ENCODE measurements at places on chromosomes 12 and 14.
A peak's percentile ranks its signal among the peaks of the same experiment; 100 is the strongest.

GRCh38 chr12:82595941-82596340 lies 90.8 kb upstream of the TMTC2 start:
- no peak for DNase-seq

DNA sequence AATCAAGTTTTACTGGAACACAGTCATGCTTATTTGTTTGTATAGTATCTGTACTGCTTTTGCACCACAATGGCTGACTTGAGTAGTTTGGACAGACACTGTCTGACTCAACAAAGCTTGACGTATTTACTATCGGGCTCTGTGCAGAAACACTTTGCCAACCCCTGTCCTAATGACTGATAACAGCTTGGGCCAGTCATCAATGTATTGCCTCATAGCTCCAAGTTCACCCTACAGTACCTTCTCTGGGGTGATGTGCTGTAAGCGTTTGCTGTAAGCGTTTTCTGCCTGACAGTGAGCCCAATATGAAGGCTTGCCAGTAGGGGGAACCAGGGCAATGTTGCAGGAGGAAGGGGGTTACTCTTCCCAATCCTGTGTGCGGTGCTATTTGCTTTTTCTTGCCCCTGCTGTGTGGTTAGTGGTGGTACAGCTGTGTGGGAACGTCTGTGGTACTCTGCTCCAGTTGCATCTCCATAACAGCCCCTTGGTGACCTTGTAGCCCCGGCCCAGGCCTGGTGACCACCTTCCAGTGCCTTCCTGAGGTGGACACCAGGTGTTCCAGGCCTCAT lies 5.4 kb upstream of the CCDC177 start:
- peak; percentile 68 for DNase-seq

DNA sequence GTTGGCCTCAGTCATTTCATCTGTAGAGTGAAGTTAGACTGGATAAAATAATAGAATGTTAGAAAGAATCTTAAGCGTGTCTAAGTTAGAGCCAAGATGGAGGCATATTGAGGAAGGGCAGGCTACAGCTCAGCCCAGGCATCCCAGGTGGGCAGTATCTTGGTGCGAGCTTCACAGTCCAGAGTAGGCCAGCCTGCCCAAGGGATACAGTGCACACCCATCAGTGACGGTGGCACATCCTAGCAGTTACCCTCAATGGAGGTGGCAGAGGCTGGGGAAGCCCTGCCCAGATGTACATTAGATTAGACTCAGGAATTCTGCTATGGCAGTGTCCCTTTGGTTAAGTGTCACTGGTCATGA lies 21.5 kb downstream of the TULP3 start:
- DNase-seq, result no peak

GRCh38 chr12:34236073-34236472 lies 213.8 kb downstream of the ALG10 start:
- DNase-seq, result no peak

- no peak for DNase-seq
These were observed 5.3 kb downstream of the KCNH3 start for GRCh38 chr12:49543914-49544815.

GRCh38 chr12:12823811-12824210 lies 10.7 kb downstream of the DDX47 start:
- DNase-seq, result no peak

GRCh38 chr12:27615331-27615891 lies 80.8 kb upstream of the REP15 start:
- DNase-seq, result no peak

- no peak for DNase-seq
These were observed 115.1 kb upstream of the SLC38A2 start for GRCh38 chr12:46487567-46488131.

- DNase-seq, result no peak
These were observed 4.2 kb downstream of the TGFB3 start for GRCh38 chr14:75977582-75977943.

GRCh38 chr12:79522257-79522988 lies 168.3 kb downstream of the PAWR start:
- DNase-seq, result no peak

- peak; percentile 6 for DNase-seq
These were observed 55.3 kb upstream of the AMN1 start for GRCh38 chr12:31783996-31784645.

DNA sequence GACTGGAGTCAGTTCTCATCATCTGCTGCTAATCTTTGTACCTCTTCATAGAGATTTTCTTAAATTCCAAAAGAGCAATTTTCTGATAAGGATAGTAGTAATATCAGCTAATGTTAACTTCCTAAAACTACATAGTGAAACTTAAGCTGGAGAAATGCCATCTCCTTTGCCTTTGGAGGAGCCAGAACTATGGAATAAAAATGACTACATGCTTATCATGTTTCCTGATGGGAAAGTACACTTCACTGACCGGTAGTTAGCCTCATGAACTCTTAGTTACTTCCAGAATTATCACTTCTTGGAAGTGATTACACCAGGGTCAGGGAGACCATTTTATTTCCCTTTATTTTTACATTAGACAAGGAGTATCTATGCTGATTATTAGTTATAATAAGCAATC lies 1222.1 kb upstream of the TMEM132C start:
- DNase-seq, result no peak

DNA sequence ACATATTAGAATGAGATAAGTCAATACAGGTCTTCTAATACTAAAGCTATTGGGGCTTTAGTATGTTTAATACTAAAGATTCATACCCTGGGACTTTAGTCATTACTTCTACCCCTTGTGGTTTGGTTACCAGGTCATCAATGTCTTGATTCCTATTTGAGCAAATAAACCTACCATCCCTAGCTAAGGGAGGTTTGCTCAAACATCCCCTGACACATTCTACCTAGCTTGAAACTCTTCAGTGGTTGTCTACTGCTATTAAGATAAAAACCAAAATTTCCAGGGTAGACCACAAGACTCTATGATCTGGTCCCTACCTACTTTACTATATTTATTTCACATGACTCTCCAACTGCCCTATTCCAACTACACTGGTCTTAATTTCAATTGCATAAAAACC lies 7.3 kb upstream of the C2CD5 start:
- no peak for DNase-seq

DNA sequence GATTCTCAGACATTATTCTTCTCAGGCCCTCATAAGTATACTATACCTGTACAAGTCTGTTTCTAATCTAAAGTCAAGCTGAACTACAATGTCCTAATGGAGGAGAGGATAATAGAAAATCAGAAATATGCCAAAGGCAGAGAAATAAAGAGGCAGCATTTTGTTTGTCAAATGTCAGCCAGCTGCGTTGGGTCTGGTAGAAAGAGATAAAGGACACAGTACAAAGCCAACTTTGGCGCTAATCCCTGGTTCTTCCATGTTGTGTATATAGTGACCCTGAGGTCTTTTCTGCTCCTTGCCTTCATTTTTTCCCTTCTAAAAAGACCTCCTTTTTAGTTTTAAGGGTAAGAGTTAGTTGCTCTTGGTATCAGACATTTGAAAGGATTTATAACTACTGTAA lies 103.1 kb downstream of the PRICKLE1 start:
- no peak for DNase-seq

GRCh38 chr12:9587987-9588600 lies 19.6 kb downstream of the KLRB1 start:
- DNase-seq, result no peak

DNA sequence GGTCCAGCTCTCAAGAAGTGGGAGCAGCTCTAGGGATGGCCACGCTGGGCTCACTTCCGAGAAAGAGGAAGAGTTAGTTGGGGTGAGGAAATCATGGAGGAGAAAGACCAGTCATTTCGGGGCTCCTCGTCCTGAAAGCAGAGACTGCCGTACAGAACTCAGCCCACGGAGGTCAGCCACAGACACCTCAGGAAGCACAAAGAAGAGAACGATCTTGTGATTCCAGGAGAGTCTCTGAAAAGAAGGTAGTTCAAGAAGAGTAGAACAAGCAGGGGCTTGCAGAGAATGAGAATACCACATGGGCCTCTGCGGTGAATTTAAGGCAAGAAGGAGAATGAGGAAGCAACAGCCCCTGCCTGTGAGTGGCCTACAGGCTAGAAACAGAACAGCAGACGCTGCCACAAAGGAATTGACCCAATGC lies 311.9 kb downstream of the CACNA1C start:
- DNase-seq, result no peak

DNA sequence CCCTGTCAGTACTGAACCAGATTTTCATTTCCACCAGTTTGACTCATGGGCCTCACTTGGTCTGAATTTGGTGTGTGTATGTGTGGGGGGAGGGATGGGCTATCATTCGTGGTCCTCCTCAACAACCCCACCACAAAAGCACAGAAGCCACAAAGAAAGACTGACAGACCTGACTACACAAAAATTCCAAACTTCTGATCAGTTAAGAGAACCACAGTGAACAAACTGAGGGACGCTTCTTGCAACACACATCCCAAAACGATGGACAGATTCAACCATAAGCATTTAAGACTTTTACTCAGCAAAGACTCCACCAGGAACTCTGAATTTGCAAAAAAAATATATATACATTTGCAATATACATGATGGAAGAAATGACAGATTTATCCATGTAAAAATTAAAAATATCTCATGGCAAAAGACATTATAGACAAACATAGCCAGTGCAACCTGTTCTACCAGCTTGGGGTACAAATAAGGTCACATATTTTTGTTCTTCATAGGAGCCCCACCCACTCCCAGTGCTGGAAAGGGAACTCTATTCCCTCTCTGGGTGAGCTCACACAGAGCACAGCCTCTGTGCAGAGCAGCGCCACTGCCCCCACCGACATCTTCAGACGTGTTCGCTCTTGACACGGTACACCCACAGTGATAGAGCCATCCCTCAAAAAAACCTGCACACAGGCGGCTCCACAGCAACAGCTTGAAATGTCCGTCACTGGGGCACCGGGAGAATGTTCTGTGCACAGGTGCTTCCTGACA lies 49.7 kb downstream of the JAG2 start:
- DNase-seq, result no peak

DNA sequence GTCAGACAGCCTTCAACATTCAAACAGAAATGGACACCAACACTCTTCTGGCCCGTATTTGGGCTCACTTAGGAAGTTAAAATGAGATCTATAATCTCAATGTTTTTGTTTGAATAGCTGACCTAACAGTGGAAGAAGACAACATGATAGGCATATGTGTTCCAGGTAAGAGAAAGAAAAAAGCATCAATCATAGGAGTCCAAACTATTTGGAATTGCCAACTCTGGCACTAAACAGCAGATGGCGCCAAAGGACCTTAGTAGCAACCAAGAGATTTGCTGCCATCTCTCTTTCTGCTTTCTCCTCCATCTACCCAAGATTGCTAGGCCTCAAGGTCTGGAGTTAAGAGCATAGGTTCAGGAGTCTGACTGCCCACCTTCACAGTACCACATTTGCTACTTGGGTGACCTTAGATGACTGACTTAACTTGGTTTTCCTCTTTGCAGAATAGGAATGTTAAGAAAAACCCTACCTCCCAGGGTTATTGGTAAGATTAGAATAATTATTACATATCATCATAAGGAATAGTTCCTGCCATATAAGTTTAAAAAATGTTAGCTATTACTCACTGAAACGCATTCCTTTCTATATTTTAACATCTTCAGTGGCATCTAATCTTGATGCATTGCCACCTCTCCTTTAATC lies 30.2 kb downstream of the PEX5 start:
- DNase-seq, result peak; percentile 54

Data from NCI-H2081 (cell line).